CD4-positive, alpha-beta T cell treated with Interleukin-4 for 1 hour (primary cell): ENCODE measurements at places on chromosomes 1 and 21.

DNA sequence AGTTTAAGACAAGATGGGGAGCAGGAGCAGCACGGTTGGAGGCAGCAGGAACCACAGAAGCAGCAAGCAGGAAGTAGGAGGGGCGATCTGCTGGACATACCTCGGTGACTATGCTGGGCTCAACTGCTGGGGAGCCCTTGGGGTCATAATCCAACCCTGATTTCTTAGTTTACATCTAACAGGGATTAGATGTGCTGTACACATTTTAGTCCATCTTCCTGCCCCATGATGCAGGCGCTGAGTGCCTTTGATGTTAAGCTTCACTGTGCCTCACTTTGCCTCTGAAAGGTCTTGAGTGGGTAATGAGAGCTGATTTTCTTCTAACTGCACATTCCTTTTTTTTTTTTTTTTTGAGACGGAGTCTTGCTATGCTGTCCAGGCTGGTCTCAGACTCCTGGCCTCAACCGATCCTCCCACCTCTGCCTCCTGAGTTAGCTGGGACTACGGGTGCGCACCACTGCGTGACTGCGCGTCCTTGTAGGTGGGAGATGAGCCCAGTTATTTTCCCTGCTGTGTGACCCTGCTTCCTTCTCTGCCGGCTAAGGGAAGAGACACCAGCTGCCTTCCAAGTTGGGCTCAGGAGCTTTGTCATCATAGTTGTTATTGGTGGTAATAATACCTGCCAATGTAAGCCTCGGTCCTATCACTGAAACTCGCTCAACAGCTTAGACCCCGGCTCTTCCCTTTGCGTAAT lies 1.1 kb upstream of the RCAN3 start:
- DNase-seq, result peak; percentile 52

- no peak for DNase-seq
These were observed 29.9 kb downstream of the PIK3C2B start for GRCh38 chr1:204464701-204465100.

GRCh38 chr21:30676737-30677136 lies 34.1 kb downstream of the KRTAP20-3 start:
- DNase-seq, result no peak

DNA sequence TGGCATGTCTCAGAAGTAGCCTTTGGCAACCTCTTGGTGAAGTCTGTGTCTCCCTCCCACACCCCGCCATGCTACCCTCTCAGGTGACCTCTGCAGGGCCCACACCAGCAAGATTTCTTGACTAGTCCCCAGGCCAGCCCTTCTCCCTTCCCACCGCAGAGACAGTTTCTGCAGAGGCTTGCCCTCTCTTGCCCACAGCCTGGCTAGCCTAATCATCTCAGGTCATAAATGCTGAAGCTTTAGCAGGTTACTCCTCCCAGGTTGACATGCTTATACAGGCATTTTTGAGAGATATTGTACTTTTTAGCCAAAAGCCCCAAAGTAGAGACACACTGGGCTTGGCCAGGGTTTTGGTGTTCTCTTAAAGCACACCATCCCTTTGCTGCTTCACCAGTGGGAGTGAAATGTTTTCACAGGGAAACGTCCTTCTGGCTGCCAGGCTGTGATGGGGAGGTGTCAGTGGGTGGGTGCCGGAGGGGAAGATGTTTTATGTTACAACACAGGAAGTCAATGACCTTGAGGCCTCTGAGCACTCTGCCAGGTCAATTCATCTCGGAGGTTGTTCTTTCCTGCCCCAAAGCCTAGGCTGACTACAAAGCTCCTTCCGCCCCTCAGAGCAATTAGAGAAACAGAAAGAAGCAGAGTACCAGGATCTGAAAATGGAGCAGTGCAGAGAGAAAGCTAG lies 58.5 kb downstream of the STYXL2 start:
- no peak for DNase-seq

DNA sequence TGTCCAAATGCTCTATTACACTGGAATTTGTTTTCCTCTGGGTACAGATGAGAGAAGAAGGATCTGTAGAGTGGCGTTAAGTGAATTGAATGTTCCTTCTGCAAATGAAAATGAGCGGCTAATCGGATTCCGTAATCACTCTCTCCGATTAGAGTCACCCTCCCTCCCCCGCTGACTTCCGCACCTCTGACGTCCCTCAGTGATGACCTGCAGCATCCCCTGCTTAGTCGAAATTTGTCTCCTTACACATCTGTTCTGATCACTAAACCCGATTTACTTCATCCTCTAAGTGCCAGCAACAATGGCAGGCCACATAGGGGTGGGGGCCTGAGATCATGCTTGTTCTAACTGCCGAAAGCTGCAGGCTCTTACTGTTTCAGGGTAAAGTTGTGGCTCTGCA lies 378.7 kb downstream of the SEC16B start:
- DNase-seq, result no peak
